ENCODE measurements at places on chromosomes 11 and 22.

GRCh38 chr11:120365512-120365911 is 29.3 kb downstream of the ARHGEF12 start:
- DNase-seq, result no peak

- no peak for DNase-seq
Observed at GRCh38 chr22:45965563-45965962, 11.4 kb downstream of the WNT7B start.

DNA sequence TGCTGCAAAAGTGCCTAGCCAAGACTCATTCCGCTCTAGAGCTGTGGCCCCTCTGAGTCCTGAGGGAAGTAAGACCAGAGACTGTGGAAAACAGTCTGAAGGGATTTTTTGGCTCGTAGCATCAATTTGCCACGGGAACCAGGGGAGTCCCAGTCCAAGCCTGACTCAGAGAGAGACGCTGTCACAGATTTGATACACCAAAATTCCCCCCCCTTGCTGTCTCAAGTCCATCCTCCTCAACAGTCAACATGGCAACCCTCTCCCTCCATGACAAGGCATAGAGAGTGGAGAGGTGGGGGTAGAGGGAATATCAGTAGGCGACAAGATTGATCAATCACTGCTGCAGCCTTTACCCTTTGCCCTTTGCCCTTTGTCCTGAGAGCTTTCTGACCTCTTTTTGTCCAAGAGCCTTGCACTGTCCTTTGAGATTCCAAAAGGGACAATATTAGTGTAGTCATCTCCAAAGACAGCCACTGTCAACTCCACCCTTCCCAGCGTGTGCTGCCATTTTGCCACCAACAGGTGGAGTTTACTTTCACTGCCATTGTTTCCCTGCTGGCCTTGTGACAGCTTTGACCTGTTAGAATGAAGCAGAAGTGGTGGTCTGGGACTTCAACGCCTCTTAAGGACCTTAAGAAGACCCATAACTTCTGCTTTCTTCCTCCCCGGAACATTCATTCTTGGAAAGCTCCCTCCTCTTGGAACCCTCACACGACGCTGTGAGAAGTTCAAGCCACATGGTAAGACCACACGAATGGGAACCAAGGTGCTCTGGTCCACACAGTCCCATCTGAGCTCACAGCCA is 7.3 kb downstream of the SLC15A3 start:
- no peak for DNase-seq

GRCh38 chr11:106152824-106153223 is 75.4 kb downstream of the AASDHPPT start:
- no peak for DNase-seq

- DNase-seq, result no peak
Observed at GRCh38 chr11:6747097-6747668, 24.6 kb downstream of the OR2AG2 start.

DNA sequence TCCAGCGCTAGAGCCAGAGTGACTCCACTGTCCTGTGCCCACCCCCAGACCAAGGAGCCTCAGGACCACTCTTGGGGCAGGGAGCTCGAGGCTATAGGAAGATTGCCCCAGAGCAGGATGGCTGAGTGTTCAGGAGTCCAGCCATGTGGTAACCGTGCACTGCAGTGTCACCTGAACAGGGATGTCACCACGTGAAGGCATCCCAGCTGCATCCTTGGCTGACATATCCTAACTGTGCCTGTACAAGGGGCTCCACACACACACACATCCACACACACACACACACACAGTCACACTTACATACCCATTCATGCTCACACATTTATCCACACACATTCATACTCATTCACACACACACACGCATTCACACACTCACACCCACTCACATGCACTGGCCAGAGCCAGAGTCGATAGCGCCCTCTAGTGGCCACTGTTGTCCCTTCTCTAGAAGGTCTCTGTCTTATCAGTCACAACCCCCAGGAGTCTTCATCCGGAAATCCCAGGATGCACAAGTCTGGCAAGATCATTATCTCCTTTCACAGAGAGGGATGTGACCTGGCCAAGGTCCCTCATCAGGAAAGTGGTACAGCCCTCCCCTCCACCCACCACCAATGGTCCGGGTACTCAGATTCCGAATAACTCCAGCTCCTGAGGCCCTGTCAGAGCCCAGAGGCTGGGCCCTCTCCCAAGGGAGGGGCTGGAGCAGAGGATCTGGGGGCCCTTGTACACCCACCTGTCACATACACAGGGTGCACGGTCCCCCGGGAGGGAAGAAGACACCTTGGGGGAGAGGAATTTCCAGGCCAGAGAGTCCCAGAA is 55.1 kb downstream of the IGLL5 start:
- peak; percentile 74 for DNase-seq

DNA sequence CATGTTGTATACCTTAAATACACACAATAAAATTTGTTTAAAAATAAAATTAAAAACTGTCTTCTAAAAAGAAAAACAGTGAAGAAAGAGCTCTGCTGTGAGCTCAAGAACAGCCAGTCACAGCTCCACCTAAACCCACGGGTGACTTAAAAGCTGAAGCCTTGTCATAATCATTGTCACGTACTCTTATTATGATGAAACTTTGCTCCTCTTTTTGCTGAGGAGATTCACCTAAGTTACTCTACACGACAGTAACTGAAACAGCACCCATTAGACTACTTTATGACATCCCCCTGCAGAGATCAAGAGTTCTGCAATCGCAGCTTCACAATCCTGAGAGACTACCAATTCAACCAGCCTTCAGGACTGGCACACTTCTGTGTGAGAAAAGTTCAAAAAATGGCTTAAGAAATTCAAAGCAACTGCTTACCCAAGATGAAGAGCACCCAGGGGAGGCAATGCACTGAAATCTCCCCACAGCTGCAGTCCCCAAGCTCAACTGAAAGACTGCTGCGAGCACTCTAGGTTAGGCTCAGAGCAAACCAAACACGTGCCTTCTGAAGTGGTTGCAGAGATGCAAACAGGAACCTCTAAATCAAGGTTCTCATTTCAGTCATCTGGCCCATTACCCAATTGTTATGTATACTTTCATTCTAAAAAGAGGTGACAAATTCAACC is at the start of gene JAML:
TSS of gene JAML (minus strand) at position 501 of the 678 bp plus-strand sequence. CDS start 10,145 bp downstream, outside the sequence.
- peak; percentile 65 for DNase-seq

DNA sequence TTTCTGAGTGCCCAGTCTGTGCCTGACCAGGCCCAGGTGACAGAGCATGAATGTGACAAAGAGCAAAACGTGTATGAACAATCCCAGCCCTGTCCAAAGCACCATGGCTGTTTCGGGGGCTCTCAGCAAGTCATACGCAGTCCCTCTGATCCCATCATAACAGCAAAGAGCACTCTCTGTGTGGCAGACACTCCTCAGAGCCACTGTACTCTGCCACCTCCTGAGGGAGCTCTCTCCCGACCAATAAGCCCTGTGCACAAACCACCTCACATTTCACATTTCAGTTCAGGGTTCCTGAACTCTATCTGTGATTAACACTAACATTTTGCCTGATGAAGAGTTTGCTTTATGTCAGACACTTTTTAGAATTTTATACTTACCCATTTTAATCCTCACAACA is 6.6 kb downstream of the DGCR2 start:
- DNase-seq, result no peak

DNA sequence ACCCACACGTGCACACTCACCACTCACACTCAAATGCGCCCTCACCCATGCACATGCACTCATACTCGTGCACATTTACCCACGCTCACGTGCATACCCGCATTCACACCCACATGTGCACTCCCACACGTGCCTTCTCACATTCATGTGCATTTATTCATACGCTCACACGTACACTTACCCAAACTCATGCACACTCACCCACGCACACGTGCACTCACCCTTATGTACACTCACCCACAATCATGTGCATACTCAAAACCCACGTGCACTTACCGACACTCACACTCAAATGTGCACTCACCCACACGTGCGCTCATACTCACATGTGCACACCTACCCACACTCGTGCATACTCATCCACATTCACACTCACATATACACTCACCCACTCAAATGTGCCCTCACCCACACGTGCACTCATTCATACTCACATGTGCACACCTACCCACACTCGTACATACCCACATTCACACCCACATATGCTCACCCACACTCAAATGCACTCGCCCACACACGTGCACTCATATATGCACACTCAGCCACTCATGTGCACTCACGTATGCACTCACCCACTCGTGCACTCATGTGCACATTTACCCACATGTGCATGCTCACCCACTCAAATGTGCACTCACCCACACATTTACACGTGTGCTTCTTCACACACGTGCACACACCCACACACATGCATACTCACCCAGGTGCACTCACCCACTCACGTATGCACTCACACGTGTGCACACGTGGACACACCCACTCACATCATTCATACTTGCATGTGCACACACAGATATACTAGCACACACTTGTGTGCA is 84.4 kb downstream of the TRMU start:
- DNase-seq, result no peak

DNA sequence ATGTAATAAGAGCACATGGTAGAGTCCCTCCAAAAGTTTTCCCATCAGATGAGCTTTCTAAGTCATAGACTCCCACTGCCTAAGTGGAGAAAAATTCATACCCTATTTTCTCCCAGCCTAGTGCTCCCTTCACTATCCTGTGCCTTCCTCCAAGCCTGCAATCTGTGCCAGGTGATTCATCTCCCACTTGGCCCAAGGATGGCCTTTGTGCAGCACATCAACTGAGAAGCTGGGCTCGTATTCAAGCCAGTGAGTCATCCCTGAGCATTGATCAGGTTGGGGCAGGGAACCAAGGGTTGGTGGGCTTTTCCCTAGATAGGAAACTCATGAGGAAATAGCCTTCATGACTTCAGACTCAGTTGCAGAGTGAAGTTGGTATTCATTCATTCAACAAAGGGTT is 64.6 kb downstream of the PANX1 start:
- no peak for DNase-seq

DNA sequence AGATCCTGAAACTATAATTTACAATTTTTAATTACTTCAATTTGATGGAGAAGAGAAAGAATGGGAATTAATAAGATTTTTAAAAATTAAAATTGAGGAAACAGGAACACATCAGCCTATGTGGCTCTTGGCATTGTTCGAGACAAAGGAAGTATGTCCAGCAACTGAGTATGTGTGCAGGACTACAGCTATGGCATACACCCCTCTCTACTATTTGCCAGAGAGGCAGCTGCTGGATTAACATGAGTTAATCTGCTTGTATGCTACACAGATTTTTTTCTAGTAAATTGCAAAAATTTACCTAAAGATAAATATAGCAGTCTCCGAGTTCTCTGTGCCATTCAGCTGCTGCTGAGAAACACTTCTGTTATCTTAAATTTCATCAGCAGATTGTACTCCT is 70.6 kb downstream of the PHF21A start:
- DNase-seq, result no peak

GRCh38 chr11:72584293-72584938 is 89.8 kb downstream of the PDE2A start:
- peak; percentile 23 for DNase-seq

- DNase-seq, result no peak
Observed at GRCh38 chr11:43832536-43832935, 48.1 kb upstream of the ALKBH3 start.

GRCh38 chr11:33256031-33256812 is 959 bp upstream of the HIPK3 start:
- DNase-seq, result no peak

DNA sequence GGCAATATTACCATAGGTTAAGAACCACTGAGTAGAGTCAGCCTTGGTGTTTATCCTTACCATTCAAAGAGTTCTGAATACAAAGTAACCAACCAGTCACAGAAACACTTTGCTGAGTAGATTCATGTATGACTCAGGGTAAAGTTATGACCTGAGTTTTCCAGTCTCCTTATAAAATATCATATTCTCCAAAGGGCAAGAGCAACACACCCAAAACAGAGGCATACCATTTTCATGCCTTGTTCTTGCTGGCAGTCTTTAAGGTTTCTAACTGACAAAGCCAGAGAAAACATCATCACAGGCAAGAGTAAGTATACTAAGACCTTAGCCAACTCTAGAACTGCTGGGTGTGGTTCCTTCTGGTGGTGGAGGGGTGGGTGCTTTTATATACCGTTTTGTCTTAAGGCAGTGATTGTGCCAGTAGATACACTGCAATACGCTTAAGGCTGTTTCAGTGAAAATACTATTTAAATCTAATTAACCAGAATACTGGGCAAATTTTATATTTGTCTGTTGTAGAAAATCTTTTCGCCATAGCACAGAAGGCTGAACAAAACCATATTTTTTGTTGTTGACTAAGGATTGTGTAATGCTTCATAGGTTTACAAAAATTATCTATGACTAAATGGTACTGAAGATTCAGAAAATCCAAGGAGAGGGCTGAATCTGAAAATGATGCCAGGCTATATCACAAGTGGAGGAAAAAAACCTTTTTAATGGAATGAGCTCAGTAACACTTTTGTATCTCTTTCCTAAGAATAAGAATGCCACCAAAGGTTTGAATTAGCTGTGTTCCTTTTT is 3.0 kb downstream of the ATL3 start:
- no peak for DNase-seq

GRCh38 chr11:85725510-85726258 is 39.7 kb upstream of the CCDC89 start:
- no peak for DNase-seq

GRCh38 chr11:83191986-83192385 is 1.5 kb upstream of the ANKRD42 start:
- DNase-seq, result no peak

DNA sequence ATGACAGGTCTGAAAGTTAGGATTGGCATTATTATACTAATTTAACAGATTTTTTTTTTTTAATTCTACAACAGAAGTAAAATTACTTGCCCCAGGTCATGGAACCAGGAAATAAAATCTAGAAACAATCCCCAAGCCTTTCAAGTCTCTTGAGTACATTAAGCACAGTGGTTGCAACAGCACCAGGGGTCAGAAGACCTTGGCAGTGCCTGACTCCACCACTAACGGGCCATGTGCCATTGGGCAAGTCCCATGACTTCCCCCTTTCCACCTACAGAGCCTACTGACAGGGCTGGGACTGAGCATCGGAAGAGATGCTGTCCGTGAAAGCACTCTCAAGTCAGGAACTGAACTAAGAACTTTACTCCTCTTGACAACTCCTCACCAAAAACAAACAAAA is 98.6 kb upstream of the AKIP1 start:
- no peak for DNase-seq

DNA sequence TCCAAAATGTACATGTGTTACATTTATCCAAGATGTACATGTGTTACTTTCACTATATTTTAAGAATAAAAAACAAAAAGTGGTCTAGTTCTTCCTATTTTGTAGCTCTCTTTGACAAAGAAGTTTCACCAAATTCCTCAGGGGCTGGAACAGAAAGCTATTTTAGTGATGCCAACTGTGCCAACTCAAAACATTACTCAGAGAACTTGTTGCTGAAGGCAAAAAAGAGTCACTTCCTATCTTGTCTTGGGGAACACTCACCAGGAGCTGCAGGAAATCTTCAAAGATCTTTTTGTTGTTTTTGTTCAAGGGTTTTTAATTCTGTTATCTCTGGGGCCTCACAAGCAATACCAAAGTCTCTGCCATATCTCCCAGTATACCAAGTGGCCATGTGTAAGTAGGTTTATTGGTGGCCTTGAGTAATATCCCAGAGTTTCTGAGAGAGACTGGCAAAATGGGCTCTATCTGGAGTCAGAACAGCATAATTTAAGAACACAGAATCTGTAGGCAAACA is 13.6 kb upstream of the EED start:
- DNase-seq, result no peak

All from effector CD4-positive, alpha-beta T cell (primary cell).